ENCODE measurements at places on chromosomes 6 and 20.

DNA sequence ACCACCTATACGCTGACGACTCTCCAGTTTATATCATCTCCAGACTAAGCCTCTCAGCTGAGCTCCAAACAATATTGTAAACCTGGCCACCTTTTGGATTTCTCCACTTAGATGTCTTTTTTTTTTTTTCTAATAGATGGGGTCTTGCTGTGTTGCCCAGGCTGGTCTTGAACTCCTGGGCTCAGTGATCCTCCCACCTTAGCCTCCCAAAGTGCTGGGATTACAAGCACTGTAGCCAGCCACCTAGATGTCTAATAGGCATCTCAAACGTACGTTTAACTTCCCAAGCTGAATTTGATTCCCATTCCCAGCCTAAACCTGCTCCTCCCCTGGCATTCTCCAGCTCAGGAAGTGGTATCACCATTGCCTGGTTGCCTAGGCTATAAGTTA lies 5.2 kb downstream of the DDR1 start:
- no peak for DNase-seq

GRCh38 chr6:148635070-148635743 lies 111.6 kb upstream of the UST start:
- no peak for DNase-seq

DNA sequence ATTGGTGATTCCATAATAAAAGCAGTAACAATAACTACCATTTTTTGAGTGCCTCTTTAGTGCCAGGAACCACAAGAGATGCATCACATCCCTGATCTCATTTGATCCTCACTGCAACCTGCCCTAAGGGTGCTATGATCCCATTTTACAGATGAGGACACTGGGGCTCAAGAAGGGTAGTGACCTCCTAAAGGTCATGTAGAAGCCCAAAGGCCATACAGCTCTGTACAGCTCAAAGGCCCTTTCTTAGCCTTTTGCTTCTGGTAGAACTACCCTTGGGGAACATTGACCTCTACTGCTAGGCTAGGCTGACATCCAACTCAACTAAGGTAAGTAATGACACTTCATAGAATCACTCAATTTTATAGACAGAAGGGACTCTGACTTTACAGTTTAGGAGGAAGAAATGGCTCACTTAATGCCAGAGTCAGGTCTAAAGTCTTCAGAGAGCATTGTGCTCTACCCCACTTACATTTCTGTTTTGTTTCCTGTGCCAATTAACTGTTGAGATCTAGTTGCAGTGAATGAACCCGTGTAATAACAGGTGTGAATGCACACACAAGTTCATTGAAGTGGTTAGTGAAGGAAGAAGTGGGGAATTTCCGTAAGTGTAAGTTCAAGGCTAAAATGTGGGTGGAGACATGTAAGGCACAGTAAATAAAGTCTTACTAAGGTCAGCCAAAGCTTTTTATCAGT lies 10.7 kb downstream of the SLC9A8 start:
- DNase-seq: no peak

DNA sequence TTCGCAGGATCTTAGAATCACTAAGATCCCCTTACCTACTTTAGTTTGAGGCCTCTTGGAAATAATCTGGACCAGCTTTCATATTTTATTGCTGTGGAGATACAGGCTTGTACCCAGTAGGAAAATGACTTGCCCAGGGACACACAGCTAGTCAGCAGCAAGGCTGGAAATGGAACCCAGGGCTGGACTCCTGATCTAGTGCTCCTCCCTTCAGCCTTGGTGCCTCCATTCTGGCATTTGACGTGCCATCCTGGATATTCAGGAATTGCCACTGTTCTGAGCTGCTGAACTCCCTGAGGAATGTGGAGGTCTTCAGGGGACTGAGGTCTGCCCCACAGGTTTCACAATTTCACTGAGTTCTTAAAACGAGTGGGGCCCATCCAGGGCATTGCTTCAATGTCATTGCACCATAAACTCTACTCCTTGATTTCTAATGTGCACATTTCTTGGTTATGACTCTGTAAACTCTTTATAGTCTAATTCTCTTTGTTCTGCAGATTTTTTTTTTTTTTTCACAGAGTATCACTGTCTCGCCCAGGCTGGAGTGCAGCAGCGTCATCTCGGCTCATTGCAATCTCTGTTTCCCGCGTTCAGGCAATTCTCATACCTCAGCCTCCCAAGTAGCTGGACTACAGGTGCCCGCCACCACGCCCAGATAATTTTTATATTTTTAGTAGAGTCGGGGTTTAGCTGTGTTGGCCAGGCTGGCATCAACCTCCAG lies 26.7 kb upstream of the CDKN1A start:
- no peak for DNase-seq

GRCh38 chr6:7624796-7625710 lies 35.1 kb downstream of the SNRNP48 start:
- DNase-seq: no peak

DNA sequence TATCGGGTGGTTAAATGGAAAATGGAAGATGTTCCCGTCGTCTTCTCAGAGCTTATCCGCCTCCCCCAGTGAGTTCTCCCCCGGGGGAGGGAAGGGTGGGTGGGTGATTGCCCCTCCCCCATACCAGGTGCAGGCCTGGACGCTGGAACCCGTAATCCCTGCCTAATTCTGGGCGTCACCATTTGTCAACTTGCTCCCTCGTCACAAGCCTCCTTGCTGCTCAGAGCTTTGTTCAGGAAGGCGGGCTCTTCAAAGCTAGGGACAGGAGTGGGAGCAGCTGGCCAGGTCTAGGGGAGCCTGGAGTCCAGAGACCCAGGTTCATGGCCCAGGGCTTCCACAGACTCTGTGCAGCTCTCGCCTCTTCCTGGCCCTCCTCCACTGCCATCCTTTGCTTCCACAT lies 25.6 kb downstream of the CDH22 start:
- DNase-seq: no peak

DNA sequence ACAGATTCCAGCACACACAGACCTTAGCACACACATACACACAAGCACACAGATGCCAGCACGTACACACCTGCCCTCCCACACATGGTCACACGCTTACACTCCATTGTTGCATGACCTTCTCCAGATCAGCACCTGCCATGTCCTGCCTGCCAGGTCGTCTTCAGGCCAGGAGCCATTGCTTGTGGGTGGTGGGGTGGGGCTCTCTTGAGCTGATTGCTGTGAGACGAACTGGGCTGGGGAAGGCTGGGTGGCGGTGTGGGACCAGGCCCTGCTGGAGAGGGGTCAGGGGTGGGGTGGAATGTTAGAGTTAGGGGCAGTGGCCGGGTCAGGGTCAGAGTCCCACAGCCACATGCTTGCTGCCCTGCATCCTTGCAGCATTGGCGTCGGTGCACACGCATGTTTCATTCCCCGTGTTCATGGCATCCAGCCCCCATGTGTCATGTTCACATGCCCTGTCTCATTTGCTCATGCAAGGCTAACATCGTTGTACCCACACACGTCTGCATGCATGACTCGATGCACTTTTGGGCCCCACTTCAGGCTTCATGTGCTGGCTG lies 6.5 kb upstream of the NPBWR2 start:
- peak; percentile 33 for DNase-seq

DNA sequence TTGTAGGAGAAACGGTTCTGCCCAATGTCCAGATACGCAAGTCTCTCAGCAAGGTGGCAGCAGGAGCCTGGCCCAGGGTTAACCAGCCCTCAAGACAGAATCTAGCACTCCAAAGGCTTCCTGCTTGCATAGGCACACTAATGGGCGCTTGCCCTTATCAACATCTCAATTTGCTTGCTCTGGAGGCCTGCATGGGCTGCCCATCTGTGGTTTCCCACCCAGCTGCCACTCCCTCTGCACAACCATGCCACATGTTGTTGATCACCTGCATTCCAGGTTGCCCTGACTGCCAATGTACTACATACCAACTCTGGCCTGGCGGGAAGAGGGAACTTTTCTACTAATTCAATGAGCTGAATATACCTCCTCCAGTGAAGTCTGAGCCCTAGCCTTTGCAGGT lies 74.6 kb downstream of the ATG5 start:
- no peak for DNase-seq

DNA sequence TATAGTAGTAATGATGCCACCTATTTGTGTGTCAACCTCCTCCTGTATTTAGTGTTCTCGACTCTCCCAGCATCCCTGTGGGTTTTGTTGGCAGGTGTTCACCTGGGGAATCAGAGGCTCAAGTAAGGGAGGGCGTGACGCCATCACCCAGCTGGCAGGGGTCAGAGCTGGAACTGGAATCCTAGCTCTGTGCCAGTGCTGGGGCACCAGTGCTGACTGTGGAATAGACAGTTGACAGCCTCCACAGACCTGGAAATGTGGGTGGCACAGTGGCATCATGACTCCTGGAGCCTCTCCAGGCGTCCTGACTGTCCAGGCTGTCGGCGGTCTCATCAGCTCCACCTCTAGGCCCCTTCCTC lies 102.8 kb downstream of the SYCP2 start:
- no peak for DNase-seq

DNA sequence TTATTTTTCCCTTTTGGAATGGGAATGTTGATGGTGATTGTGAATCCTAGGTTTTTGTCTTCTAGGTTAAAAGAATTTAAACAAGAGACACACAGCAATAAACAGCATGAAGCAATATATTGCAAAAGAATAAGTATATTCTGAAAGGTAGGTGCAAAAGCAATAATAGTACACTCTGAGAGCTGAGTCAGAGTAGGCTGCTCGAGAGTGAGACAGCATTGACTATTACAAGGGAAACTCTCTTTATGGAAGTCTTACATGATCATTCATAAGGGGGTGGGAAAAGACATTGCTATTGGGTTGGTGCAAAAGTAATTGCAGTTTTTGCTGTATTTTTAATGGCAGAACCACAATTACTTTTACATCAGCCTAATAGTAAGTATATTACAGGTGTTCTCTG lies 25.0 kb downstream of the FBXO5 start:
- DNase-seq: no peak

DNA sequence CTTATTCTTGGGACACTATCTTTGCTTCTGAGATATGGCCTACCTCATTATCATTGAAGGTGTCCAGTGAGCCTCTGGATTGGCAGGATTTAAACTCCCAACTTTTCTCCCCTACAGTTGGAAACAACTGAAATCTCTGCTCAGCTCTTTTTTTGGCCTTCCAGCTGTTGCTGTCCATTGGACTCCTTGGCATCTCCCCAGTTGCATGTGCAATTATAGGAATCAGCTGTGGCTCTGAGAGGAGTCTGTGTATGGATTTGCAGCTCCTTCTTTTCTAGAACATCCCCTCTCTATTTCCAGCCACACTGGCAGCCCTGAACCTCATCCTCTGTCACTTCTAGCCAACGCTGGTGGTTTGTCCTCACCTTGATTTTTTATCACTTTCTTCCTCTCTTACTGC lies 21.2 kb downstream of the RAB22A start:
- DNase-seq: no peak

DNA sequence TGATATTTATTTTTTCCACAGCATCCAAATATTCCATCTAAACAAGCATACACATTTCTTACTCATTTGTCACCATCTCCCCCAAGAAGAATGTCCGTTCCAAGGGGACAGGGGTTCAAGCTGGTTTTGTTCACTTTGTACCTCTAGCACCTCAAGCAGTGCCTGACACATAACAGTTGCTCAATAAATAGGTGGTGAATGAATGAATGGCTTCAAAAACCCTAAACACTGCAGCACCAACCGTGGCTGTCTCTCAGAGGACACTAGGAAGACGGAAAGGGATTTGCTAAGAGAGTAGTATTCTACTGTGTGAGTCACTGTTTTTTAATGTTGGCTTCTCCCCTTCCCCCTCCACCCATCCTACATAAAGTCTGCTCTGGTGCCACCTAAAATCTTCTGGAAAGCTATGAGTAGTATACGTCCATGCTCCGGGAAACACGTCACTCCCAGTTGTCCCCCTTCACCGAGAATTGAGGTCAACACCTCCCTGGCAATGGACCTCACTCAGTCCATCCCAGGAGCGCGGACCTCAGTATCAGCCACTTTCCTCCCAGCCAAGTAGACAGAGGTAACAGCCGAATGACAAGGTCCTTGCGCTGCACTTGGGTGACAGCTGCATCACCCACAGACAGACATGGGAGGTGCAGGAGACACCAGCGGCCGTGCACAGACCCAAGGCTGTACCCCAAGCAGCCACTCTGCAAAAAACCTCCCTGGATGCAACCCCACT lies 107.4 kb downstream of the PREX1 start:
- DNase-seq: no peak

DNA sequence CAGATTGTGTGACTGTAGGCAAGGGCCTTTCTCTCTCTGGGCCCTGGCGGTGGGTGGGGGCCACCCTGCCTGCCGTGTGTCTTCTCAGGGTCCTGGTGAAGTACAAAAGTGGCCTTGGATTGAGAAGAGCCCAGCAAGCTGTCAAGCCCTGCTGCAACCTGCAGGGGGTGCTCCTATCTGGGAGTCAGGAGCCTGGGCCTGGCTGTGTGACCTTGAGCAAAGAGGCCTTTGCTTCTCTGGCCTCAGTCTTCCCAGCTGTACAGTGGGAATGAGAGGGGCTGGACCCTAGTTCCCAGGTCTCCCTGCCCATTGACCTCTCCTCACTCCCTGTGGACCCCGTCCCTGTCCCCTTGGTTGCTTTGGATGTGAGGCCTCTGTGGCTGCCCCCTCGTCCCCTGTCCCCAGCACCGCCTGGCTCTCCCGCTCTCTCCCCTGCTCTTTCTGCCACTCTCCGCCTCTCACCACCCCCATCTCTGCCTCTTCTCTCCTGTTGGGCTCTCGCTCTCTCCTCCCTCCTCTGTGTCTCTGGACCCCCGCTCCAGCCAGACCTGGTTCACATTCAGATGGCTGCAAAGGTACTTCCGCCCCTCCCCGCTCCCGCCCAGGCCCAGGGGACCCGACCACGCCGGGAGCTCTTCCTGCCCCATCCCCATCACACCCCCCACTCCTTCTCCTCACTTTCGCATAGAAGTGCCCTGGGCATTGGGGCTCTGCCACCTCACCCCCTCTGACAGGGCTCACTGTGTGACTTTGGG lies 46.7 kb downstream of the SRC start:
- DNase-seq: no peak

DNA sequence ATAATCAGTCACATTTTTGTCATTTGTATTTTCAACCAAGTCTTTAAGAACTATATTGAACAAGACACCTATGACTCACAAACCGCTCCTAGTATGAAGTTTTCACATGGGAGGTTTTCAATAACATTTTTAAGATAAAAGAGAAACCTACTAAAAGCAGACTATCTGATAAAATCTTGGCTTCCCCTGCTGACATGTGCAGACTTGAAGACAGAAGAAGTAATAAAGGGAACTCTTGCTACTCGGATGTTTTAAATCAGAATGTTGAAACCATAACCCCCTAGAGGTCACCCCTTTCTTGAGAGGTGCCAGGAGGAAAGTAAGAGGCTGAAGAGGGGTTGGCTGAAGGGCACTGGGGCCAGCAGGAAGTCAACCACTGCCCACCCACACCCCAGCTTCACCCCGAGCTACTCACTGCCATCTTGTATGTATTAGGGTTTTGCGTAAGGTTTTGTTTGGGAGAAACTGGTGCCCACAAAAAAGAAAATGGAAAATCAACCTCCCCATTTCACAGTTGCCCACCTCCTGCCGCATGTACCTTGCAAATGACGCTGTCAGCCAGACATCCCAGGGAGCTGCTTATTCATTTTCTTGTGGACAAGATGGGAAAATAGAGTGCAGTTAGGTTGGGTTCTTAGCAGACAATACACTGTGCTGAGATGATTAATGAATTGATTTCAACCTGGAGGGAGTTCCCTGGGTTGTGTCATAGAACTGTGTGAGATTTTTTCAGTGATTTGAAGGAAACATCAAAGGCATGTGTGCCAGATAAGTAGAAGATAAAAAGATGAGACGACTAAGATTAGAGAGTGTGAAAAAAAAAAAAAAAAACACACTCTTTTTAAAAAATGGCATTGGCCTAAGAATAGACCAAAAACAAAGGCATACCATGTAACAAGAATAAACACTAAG lies 83.2 kb upstream of the TAB2 start:
- DNase-seq: peak; percentile 79
